ENCODE measurements at places on chromosomes 6 and 20.

DNA sequence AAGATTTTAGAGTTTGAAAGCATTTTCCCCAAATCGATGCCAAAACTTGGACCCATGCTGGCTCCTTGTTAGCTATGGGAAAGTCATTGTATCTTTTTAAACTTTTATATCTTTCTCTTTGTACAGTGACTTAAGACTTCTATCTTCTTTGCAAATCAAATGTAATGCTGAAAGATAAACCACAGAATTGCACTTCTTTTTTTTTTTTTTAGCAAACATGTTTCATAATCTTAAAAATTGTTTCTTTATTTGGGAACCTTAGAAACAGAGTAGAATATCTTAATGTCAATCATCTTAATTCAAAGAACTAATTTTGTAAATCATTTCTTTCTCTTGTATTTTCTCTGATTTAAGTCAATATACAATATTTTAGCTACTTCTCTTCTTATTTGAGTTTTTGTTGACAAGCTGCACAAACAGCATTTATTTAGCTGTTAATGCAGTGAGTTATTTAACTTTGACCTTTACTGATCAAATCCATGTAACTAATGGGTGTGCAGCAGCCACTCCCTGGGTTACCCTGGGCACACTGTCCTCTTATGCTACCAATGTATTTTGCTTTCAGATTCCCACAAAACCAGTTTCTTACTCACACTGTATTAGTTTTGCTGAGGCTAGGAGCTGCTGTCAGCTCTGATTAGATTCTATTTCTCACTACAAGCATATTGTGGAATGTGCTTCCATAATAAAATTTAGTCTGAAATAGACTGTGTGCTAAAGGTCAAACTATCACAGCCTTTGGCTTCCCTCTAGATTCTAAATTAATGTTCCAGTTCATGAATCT is 279.6 kb downstream of the ADGB start:
- no peak for DNase-seq

DNA sequence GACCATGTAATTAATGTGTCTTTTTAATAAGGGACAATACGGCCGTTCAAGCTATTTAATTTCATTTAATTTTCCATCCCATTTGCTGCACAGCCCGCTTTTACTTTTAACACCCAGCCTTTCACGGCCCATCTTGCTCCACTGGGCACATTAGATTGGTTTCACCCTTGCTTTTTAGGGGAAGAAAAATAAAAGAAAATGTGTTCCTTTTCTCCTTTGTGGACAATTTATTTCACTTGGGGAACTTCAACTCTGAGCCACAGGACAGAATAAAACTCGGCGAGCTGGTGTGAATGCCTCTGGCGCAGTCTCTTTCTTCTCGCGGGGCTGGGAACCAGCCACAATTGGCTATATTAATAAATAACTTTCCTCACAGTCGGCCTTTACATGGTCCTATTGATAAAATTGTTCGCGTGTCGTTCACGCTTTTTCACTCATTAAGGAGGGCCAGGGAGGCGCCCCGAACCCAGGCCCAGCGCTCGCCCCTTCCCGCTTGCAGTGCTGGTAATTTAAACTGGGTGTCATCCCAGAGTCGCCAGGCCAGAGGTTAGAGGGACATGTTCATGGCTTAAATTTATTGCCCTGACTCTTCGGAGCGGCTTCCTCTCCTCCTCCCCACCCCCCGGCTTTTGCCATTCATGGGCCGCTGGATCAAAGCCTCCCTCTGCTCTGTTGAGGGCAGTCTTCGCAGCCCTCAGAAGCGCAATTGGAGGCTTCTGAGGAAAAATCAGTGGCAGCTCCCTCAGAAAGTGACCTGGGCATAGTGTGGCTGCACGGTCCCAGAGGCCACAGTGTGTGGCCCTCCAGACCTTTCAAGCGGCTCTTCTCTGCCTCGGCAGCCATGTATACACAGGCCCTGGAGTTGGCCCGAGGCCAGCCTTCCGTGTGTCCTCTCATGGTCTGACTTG is 2.2 kb upstream of the PRDM13 start:
- DNase-seq = no peak

DNA sequence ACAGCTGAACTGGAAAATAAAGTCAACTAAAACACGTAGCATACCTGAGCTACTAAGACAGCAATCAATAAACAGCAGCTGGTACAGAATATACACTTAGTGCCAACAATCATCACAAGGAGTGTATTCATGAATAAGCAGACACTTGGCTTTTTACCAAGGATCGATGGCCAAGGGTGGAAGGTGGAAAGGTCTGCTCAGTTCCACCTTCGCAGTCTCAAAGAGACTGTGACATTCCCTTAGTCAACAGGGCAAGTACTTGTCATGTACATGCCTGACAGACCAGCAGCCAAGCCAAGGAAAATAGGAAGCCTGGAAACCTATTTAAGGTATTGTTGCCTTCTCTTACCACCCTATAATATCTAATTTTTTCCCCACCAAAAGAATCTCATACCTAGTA is 21.4 kb downstream of the HBS1L start:
- DNase-seq = no peak

DNA sequence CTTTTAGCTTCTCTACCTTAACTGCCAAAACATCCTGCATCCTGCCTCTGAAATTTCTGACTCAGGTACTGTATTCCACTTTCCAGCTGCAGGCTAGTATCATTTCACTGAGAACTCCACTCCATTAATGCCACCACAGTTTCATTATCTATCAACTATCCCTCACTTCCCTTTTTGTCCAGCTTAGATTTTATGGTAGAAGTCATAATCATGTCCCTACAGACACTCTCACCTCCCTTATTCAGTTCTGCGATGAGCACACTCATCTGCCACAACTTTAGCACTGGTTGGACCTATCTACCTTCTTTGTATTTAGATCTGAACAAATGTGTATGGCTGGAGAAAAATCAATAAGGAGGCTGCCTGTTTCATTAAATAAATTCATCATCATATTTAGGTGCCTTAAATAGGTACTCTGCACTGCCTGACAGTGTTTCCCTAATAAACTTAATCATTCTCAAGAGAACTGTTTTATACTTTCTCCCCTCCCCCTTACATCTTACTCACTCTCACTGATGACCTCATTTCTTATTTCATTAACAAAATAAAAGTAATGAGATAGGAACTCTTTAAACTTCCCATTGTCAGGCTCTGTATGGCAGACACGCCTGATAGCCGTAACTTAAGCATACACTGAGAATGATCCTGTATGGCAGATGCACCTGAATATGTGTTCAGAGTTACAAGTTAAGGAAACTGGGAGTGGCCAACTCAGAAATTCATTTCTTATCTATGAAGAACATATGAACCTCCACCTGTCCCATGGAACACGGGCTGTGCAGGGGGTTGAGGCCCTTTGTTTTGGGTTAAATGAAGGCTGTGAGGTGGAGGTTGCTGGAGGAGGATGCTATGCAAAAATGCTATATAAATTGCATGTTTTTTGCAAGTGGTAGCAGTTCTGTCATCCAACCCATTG is 95.3 kb upstream of the MAN1A1 start:
- DNase-seq = no peak

GRCh38 chr6:75946146-75946831 is 126.2 kb downstream of the IMPG1 start:
- no peak for DNase-seq

GRCh38 chr20:5309971-5310370 is 6.8 kb downstream of the PROKR2 start:
- DNase-seq = no peak

DNA sequence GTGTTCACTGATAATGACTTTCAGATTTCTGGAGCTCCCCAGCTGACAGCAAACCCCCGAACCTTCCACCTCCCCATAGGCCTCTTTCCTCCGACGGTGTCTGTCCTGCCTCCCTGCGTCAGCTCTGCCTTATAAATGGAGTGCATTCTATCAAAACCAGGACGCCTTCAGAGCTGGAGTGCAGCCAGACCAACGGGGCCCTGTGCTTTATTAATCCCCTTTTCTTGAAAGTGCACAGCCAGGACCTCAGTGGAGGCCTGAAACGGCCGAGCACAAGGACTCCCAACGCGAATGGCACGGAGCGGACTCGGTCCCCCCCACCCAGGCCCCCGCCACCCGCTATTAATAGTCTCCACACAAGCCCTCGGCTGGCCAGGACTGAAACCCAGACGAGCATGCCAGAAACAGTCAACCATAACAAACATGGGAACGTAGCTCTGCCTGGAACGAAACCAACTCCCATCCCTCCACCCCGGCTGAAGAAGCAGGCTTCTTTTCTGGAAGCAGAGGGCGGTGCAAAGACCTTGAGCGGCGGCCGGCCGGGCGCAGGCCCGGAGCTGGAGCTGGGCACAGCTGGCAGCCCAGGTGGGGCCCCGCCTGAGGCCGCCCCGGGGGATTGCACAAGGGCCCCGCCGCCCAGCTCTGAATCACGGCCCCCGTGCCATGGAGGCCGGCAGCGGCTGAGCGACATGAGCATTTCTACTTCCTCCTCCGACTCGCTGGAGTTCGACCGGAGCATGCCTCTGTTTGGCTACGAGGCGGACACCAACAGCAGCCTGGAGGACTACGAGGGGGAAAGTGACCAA is 42.3 kb upstream of the NAA20 start:
- DNase-seq = no peak
